ENCODE measurements at places on chromosomes 6 and 20. TPM values are rescaled to one million over a fixed set of nuclear protein-coding genes. Genes with fewer than 3 reads are reported as not detected.
A peak's percentile ranks its signal among the peaks of the same experiment; 100 is the strongest.

GRCh38 chr6:47022191-47022590 is 19.9 kb downstream of the ADGRF1 start:
- DNase-seq = no peak

GRCh38 chr20:39736434-39737327 is 774.5 kb downstream of the DHX35 start:
- no peak for DNase-seq

DNA sequence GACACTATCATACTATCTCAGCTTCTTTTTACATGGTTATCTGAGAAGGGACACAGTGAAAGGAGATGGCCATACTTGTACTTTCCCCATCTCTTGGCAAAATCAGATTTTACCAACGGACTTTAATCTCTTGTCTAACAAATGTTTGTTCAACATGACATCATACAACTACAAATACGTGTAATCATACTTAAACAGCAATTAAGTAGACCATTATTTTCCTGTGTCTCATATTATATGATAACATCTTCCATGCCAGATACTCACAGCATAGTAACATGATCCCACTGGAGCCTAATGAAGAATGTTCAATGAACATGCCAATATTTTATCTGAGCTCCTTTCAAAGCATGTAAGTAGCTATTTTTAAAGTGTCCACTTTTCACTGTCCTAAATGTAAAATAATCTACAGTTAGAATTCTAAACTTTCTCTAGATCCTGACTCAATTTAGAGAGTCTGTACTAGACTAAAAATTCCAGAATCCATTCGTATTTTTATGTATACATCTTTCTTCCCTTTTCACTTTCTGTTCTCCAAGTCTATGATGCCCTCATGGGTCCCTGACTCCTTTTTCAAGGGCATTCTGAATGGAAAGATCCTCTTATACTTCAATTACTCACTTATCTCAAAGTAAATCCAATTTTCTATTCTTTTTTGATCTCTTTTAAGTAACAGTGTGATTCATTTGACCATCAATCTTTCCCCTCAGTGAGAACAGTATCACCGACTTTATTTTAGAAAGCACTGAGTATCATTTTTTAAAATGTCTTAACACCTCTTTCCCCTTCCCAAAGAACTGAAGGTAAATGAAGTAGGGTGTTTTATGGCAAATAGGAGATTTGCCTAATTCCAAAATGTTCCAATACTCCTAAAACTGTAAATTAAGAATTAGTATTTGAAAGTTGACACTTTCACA is 133.5 kb downstream of the CDK19 start:
- no peak for DNase-seq

PLG gene
- total RNA-seq = not detected

PDE10A gene
- total RNA-seq = 26.6 TPM

NKX2-2 gene
- total RNA-seq = not detected

MATN4 gene
- 1.5 TPM for total RNA-seq

DNA sequence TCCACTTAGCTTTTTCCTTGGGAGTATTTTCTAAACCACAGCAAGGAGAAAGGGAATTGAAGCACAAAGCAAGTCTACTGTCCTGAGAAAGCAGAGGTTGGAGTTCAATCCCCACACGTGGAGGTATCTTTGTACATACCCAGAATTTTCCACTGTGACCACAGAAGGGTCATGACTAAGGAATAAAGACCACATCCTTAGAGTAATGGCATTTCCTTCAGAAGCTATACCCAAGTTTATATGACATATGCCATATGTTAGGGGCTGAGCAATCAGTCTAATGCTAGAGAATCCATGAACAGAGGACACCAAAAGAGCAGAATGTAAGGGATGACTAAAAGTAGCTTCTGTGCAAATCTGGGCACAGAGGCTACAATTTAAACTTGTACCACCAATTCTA is 46.4 kb downstream of the ATG5 start:
- DNase-seq = no peak

DNA sequence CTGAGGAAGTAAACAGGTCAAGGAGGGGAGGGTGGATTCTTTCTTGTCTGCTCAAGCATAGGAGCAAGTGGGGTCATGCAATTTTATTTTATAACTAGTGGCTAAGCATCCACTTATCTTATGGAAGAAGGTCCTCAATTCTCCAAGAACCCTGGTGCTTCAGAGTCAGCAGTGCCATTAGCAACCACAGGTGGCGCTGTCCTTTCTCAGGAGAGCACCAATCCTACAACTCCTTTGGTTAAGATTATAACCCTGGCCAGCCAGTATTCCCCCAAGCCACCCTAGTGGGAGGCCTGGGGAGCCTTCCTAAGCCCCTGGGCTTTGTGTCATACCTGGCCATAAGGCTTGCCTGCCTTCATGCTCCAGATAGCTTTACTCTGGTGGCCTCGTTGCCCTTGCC is 60.7 kb downstream of the PCSK2 start:
- DNase-seq = no peak

MAP1LC3A gene
- total RNA-seq = 11.4 TPM

GRCh38 chr6:158498362-158498761 is 61.5 kb upstream of the TMEM181 start:
- no peak for DNase-seq

KCNS1 gene
- total RNA-seq = 0.21 TPM

SERPINB1 gene
- total RNA-seq = 15.9 TPM

DNA sequence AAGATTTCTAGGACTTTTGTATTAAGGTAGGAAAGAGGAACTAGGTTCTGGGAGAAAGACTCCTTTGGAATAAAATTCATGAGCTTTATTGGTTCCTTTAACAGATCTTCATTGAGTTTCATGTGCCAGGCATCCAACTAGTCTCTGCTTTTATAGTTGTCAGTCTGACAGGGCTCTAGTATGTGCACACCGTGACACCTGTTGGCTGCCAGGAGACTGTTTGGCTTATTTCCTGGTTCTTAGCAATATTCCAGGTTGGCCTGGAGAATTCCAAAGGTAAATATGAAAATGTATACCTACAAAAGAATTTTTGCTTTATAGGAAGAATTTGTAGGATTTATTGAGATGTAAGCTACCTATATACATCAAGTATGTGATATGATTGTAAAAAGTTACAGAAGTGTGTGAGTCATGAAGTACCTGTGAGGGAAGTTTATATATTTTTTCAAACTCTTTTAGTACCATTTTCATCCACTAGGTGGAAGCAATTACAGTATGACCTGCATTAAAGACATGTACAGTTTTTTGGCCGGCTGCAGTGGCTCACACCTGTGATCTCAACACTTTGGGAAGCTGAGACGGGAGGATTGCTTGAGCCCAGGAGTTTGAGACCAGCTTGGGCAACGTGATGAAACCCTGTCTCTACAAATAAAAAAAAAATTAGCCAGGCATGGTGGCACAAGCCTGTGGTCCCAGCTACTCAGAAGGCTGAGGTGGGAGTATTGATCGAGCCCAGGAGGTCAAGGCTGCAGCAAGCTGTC is 35.2 kb downstream of the NDUFAF5 start:
- DNase-seq = peak; percentile 41

All from urinary bladder (tissue), 4 donors.